NCI-H524 (cell line): ENCODE measurements at places on chromosomes 11 and 22.

GRCh38 chr22:35621451-35621850 is 4.3 kb upstream of the MB start:
- DNase-seq: no peak

DNA sequence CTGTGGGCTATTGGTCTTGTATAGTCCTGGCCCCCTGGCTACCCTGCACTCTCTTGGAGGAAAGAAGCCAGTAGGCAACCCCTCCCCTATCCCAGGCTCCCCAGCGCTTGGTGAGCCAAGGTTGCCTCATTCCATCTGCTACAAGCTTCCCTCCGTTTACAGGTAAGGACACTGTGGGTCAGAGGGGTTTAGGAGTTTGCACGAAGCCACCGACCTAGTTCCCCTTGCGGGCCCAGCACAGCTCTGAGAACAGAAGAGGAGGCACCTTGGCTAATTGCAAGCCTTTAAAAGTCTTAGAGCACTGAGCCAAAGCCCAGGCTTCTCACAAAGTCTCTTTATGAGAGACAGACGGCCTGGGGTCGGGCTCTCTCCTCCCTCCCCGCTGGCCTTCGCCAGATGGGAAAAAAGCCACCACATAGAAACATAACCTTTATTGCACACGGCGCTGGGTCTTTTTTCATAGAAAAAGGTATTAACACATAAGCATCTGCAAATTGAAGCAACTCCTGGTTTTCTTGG is 99.8 kb downstream of the CEP164 start:
- peak; percentile 48 for DNase-seq

- DNase-seq: no peak
These were observed 1.3 kb downstream of the ALG9 start for GRCh38 chr11:111870113-111870512.

GRCh38 chr11:61134801-61135257 is 26.4 kb downstream of the VPS37C start:
- no peak for DNase-seq

DNA sequence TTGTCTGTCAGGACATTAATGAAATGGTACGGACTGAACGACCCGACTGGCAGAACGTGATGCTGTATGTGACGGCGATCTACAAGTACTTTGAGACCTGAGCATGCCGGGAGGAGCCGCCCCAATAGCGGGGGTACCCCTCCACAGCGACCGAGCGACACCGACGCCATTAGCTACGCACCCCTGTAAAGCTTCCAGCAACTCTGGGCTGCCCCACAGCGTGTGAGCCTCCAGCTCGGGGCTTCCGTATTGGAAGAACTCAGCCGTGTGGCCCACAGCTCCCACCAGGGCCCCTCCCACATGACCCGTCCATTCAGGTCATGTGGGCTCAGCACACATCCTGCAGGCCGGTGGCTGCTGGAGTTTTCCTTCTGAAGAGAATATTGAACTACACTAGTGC is 12.9 kb upstream of the ADORA2A start:
- no peak for DNase-seq

- DNase-seq: no peak
These were observed 900.3 kb downstream of the METTL15 start for GRCh38 chr11:29008481-29008880.

DNA sequence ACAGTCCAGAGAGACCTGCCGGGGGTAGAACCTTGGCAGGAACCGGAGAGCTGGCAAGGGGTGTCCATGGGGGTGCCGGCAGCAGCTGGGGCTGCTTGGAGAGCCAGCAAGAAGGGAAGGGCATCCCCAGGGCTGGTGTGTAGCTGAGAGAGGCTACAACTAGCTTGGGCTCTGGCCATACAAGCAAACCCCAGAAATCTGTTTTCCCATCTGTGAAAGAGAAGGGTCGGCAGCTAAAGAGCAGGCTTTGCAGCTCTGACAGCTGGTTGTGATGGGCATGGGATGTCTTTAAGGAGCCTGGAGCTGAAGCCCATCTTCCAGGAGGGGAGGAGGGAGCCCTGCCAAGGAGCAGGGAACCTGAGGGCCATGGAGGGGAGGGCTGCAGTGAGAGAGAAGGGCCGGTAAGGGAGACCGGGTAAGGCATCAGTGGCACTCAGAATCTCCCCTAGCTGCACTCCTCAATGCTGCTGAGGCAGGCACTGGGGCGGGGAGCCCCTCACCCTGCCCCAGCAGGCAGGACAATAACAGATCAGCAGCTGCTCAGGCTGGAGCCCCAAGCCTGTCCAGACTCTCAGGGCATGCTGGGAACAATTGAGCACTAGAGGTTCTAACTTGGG is 3.9 kb downstream of the CHST1 start:
- DNase-seq: peak; percentile 93

- DNase-seq: no peak
These were observed 3.6 kb downstream of the ANKRD13D start for GRCh38 chr11:67292671-67293070.
